ENCODE measurements at places on chromosomes 3 and 15.
A peak's percentile ranks its signal among the peaks of the same experiment; 100 is the strongest.

DNA sequence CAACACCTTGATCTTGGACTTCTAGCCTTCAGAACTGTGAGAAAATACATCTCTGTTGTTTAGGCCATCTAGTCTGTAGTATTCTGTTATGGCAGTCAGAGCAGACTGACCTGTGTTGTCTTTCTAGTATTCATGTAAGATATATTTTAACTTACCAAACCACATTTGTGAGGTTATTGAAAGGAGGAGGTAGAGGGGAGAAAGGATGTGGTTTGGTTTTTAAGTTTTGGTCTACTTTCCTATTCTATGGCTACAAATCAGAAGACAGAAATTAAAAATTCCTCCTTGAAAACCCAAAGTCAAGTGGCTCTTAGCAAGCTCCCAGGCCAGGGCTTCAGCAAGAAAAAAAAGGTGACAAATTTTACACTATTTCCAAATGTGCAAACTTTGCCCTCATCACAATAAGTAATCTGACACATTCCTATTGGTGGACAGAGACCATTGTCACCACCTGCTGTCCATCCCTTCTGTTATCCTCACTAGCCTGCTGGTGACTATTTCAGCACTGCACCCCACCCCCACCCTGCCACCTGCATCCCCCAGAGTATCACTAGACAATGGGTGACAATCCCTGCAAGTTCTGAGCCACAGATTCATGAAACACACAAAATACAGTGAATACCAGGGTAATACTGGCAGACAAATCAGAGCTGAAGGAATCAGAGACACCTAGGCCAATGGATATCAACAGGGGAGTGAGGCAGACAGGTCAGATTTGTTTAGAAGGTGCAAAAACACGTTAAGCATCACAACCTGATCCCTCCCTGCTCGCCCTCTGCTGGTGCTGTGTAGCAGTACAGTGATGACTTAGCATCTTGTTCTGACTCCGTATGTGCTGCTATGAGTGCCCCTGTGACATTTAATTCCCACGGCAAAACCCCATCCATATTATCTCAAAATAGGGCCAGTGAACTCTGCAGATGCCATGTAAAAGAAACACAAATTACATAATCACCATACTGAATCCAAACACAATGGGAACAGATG lies 79.0 kb upstream of the DCLK3 start:
- no peak for DNase-seq
- H3K36me3 ChIP-seq, result peaks cover 53% of the 10 kb centered on the region
- no peaks in the 10 kb centered on the region for H3K27me3 ChIP-seq
- H3K4me3 ChIP-seq, result no peak overlapping the region
- H3K27ac ChIP-seq, result peak overlapping the region; percentile 51

- no peak for DNase-seq
- H3K27ac ChIP-seq, result peak overlapping the region; percentile 27
- H3K4me3 ChIP-seq, result no peak overlapping the region
- H3K4me1 ChIP-seq, result peaks cover 6% of the 10 kb centered on the region
- H3K27me3 ChIP-seq, result peaks cover 28% of the 10 kb centered on the region
These were observed 10.0 kb downstream of the WNT7A start for GRCh38 chr3:13869761-13870343.

- H3K27me3 ChIP-seq, result no peaks in the 10 kb centered on the region
- H3K4me1 ChIP-seq, result no peaks in the 10 kb centered on the region
- H3K4me3 ChIP-seq, result no peak overlapping the region
- no peak overlapping the region for H3K27ac ChIP-seq
- no peaks in the 10 kb centered on the region for H3K36me3 ChIP-seq
- no peak for DNase-seq
These were observed 1.7 kb upstream of the FBXW12 start for GRCh38 chr3:48370333-48370713.

DNA sequence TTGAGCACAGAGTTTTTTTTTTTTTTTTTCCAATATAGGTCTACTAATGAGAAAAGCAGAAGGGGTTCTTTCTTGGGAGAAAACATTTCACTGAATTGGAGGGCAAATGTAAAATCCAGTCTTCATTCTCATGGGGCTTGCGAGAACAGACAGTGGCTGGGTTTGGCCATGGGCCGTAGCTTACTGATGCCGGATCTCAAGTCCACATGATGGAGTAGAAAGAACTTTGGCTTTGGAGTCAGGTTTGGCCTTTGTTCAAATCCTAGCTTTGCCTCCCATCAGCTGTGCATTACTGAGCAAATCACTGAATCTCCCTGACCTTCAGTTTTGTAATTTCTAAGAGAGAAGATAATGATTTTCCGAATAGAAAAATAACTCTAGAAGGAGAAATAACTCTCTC lies 59.7 kb downstream of the LMCD1 start:
- no peak for DNase-seq
- no peak overlapping the region for H3K4me3 ChIP-seq
- H3K27ac ChIP-seq, result no peak overlapping the region

- no peak overlapping the region for H3K4me3 ChIP-seq
- H3K27ac ChIP-seq, result no peak overlapping the region
- no peaks in the 10 kb centered on the region for H3K36me3 ChIP-seq
- no peaks in the 10 kb centered on the region for H3K4me1 ChIP-seq
These were observed 313.4 kb upstream of the CHRM5 start for GRCh38 chr15:33654860-33655259.

DNA sequence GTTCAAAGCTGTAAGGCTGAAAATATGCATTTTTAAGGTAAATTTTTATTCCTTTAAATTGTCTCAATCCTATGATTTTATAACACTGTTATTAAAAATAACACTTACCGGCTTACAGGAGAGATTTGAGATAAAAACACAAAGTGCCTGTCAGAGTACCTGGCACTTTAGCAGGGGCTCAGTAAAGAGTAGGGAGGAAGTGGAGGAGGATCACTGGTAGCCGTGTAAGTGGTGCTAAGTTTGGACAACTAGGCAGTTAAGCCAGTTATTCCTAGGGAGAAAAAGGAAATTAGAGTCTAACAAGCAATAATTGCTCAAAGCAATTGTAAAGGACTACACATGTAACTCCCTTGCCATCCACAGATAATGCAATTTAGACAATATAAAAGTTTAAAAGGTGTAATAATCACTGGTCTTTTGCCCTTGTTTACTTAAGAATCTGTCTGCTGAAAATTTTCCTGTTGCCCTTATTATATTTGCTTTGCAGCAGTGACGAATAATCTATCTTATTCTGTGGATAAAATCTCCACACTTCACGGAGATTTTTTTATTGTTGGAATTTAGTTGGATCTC lies 204.8 kb downstream of the CDIN1 start:
- H3K36me3 ChIP-seq, result no peaks in the 10 kb centered on the region
- H3K27ac ChIP-seq, result no peak overlapping the region
- DNase-seq, result no peak
- no peaks in the 10 kb centered on the region for H3K27me3 ChIP-seq

- H3K36me3 ChIP-seq, result peaks cover 3% of the 10 kb centered on the region
- no peak overlapping the region for H3K4me3 ChIP-seq
- H3K27ac ChIP-seq, result no peak overlapping the region
- no peak for DNase-seq
- H3K27me3 ChIP-seq, result peaks cover 8% of the 10 kb centered on the region
These were observed 494.7 kb upstream of the PROK2 start for GRCh38 chr3:72279631-72280041.

- no peak overlapping the region for H3K27ac ChIP-seq
- no peaks in the 10 kb centered on the region for H3K36me3 ChIP-seq
- H3K4me3 ChIP-seq, result no peak overlapping the region
- no peak for DNase-seq
These were observed 447.5 kb downstream of the IGSF11 start for GRCh38 chr3:118587037-118587741.

DNA sequence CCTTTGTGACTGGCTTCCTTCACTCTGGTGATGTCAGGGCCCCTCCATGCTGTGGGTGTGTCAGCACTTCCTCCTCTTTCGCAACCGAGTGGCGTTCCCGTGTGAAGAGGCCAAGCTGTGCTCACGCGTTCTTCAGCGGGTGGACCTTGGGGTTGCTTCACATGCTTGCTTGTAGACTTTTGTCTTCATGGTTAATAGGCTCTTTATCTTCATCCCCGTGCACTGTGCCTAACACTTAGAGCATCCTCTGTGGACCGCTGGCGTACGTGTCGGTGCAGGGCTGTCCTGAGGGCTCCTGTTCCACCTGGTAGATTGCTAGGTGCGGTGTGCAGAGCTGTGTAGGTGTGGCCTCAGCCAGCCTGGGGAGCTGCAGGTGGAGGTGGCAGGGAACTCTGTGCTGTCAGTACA lies 182.3 kb downstream of the OR4M2 start:
- H3K4me1 ChIP-seq, result no peaks in the 10 kb centered on the region
